SHP77 treated with DMSO at 0.1 percent for 48 hours (cell line): ENCODE measurements at places on chromosomes 1 and 21.

DNA sequence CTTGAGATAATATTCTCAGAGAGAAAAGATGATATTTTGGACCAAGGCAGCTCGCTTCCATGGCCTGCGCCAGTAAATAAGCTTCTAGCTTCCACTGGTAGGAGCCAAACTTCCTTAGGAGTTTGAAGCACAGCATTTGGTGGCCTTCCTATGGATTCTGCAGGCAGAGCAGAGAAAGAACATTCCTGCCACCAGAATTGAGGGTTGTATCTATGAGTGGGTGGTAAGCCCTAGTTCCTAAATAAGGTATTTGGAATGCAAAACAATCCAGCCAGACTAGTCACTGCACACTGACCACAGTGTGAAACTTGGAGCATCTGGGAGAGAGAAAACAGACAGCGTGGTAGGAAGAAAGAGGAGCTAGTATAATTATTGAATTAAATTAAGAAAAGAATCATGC lies 54.1 kb upstream of the BCAR3 start:
- no peak for DNase-seq

DNA sequence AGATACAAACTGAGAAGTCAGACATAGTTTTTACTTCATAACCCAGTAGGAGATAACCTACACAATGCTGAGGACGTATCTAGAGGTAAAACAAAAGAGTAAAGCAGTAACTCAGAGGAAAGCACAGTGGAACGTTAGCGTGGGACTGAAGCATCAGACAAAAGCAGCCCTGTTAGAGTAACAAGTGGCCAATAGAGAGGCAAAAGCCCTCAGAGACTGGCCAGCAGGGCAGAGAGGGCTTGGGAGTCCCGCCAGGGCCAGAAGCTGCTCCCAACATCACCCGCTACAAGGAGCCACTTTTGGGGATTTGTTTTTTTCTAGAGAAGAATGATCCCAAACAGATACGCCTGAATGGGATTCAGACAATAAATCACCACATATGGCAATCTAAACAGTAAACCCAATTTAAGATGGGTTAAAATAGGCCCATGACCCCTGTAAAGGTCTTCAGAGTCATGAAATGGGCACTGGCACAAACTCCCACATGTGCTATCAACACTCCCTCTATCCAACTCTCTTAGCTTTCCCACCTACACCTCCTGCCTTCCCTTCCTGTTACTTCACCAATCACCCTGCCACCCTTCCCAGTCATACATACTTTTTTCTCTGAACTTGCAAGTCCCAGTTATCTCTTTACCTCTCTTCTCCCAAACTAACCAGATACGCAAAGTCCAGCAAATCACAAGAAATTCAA lies 17.2 kb downstream of the TADA1 start:
- no peak for DNase-seq

DNA sequence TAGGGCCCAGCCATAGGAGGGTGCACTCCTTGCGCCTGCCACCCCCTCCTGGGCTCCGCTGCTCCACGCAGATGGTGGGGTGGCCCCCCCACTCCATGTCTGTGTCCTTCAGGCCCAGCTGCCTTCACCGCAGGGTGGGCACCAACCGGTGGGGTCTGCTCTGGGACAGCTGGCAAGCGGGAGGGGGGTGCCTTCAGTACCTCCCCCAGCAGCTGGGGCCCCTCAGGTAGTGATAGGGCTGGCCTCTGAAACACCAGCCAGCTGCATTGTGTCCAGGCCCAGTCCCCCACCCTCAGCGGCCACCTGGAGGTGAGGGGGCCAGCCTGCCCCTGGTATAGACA lies 360 bp downstream of the GJC2 start:
- DNase-seq, result no peak

DNA sequence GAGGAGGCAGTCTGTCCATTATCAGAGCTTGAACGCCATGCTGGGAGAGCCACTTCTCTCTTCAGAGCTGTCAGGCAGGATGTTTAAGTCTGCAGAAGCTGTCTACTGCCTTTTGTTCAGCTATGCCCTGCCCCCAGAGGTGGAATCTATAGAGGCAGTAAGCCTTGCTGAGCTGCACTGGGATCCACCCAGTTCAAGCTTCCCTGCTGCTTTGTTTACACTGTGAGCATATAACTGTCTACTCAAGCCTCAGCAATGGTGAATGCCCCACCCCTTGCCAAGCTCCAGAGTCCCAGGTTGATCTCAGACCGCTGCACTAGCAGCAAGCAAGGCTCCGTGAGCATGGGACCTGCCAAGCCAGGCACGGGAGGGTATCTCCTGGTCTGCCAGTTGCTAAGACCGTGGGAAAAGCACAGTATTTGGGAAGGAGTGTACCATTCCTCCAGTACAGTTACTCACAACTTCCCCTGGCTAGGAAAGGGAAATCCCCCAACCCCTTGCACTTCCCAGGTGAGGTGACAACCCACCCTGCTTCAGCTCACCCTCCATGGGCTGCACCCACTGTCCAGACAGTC lies 32.5 kb downstream of the RGS13 start:
- peak; percentile 30 for DNase-seq

DNA sequence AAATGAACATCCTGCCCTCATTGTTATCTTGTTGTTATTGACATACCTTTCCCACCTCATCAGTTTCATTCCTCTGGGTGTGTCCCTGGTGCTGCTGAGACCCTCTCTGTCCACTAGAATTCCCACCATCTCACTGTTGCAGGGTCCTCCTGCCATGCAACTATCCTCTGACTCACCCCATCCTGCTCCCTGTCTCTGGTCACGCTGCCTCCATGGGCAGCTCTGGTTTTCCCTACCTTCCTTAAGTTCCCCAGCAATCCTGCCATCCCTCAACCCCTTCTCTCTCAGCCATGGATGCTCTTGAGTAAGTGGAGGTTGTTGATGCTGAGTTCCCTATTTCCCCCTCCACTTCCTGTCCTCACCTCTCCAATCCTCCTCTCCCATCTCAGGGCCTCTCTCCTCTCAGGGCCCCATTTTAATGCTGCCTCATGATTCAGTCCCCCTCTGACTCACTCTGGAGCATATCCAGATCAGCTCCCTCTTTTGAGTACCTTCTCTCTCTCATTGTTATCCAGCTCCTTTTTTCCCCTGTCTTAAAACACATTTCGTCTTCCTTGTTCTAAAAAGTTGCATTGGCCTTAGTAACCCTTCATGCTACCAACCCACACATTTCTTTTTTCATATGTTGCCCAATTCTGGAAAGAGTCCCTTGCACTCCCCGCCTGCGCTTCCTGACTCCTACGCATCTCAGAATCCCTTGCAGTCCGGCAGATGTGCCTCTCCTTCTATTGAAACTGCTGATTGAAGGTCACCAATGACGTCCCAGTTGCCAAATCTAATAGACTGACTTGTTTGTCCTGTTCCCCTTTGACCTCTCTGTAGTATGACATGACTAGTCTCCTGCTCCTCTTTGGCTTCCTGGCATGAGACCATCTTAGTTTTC lies 92.0 kb downstream of the CNIH3 start:
- peak; percentile 19 for DNase-seq

DNA sequence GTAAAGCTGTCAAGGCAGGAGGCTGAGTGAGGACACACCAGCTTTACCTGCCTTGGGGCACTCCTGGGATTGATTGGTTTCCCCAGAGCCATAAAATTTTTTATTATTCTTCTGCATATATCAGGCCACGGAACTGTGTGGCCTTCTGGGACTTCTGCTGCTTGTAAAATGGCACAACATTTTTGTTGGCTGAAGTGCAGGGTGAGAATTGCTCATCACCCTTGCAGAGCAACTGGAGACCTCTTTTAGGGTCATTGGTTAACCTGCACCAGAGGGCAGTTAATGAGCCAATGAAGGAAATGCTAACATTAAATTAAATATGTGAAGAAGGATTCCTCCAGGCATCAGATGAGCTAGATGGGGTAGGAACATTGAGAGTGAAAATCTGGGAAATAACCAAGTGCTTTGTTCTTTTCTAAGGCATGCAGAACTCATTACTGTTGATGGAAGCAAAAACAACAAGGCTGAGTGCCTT lies 87.7 kb downstream of the LTN1 start:
- DNase-seq, result no peak

- DNase-seq, result peak; percentile 21
Measured at GRCh38 chr1:151540982-151541377, 871 bp downstream of the TUFT1 start.

GRCh38 chr1:112342558-112342957 lies 53.5 kb upstream of the CTTNBP2NL start:
- DNase-seq, result peak; percentile 6

- no peak for DNase-seq
Measured at GRCh38 chr1:184296466-184297243, 90.2 kb upstream of the C1orf21 start.

GRCh38 chr1:21490774-21491487 lies 18.3 kb upstream of the ALPL start:
- DNase-seq, result no peak

DNA sequence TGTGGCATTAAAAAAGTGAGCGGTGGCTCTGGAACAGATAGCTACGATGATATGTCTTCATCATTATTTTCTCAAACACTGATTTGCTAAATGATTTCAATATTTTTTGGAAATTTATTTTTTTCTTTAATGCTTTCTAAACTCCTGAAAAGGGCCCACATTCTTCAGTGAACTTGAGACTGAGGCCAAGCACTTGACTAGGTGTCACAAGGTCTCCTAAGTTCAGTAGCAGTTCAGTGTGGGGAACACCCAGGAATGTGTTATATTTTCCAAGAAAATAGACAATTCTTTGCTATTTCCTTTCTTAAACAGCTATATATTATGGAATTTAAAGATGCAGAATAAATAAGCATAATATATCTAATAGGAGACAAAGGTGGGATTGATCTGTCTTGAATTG lies 850.9 kb downstream of the USP25 start:
- DNase-seq, result no peak

- no peak for DNase-seq
Measured at GRCh38 chr1:184438363-184438762, 51.5 kb downstream of the C1orf21 start.

DNA sequence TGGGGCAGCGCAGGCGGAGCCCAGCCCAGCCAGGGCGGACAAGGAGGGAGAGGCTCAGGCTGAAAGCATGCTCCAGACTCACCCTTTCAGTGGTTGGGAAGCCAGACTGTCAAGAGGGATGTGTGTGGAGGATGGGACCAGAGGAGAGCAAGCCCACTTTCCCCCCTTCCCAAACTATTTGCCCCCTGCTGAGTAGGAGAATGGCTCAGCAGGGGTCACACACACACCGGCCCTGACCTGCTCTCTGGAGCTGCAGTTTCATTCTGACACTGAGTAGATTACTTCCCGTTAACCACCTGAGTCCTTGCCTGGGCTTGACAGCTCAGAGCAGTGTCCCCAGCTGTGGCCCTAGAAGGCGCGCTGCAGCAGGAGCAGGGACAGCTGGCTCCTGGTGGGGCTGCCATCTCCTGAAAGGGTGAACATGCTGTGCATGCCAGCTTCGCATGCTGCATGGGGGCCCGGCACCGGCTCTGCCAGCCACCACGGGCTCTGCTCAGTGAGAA lies 51.6 kb upstream of the CNTN2 start:
- no peak for DNase-seq

DNA sequence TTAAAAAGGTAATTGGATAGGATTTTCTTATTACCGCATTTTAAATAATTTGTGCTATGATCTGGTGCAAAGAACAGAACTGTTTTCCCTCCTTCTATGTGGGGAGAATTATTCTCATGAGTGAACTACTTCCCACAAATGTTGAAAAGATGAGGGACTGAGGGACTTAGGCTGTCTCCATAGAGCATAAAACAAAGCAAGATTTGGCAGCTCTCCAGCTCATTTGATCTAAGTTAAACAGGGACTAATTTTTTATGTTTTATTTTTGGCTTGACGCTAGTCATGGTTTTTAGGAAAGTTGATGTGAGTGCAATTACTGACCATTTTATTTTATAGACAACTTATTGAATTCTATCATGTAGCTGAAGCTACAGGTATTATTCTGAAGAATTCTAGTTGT lies 362.3 kb downstream of the HLX start:
- no peak for DNase-seq
